ENCODE measurements at places on chromosomes 13 and 19. TPM values are rescaled to one million over a fixed set of nuclear protein-coding genes. Genes with fewer than 3 reads are reported as not detected.

- H3K27me3 ChIP-seq: no peaks in the 10 kb centered on the region
- H3K4me3 ChIP-seq: no peak overlapping the region
- no peak overlapping the region for H3K27ac ChIP-seq
- no peak for DNase-seq
- no peaks in the 10 kb centered on the region for H3K4me1 ChIP-seq
- H3K36me3 ChIP-seq: peaks cover 18% of the 10 kb centered on the region
Measured at GRCh38 chr19:14703833-14704232, 14.0 kb downstream of the ZNF333 start.

OR7C1 gene
- not detected for total RNA-seq

THSD8 gene
- total RNA-seq: 0.38 TPM

C3 gene
- total RNA-seq: 4.8 TPM

DNA sequence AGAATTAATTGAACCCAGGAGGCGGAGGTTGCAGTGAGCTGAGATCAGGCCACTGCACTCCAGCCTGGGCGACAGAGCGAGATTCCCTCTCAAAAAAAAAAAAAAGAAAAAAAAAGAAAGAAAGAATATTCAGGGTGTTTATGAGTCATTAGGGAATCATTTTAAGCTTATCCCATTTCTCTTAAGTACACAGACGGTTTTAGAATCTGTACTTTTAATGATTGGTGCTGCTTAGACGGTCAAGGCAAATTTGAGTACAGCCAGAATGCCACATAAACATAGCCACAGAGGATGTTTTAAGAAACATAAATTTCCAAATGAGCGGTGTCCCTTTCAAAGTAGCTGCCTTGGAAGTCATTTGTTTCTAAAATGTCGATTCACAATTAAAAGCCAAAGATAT is 2.6 kb downstream of the SPRYD7 start:
- H3K36me3 ChIP-seq: no peaks in the 10 kb centered on the region
- no peak overlapping the region for H3K27ac ChIP-seq
- H3K4me3 ChIP-seq: no peak overlapping the region
- H3K27me3 ChIP-seq: peaks cover 11% of the 10 kb centered on the region
- DNase-seq: no peak
- no peaks in the 10 kb centered on the region for H3K4me1 ChIP-seq

SYCN gene
- total RNA-seq: not detected

DNA sequence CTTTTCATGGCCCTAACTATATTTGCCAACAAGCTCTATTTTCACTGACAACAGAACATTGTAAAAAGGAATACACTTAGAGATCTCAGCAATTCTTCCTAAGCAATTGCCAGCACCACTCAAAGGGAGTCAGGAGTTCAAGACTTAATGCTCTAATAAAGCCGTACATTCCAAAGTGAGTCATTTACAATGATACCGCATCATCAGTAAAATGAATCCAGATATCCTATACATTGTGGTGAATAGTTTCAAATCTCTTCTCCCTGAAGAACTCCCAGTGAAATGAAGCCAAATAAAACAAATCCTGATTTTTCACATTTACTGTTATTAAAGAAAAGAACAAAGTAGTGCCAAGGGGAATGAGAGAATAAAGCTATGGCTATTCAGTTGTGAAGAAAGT is 2898.7 kb upstream of the PCDH20 start:
- no peak overlapping the region for H3K27ac ChIP-seq
- H3K27me3 ChIP-seq: no peaks in the 10 kb centered on the region
- no peaks in the 10 kb centered on the region for H3K36me3 ChIP-seq
- DNase-seq: no peak
- H3K4me1 ChIP-seq: no peaks in the 10 kb centered on the region

- H3K27me3 ChIP-seq: peaks cover 7% of the 10 kb centered on the region
- peaks cover 7% of the 10 kb centered on the region for H3K4me1 ChIP-seq
- H3K4me3 ChIP-seq: no peak overlapping the region
- H3K36me3 ChIP-seq: no peaks in the 10 kb centered on the region
Measured at GRCh38 chr13:112210371-112210770, 143.4 kb downstream of the SOX1 start.

- H3K4me1 ChIP-seq: peaks cover 3% of the 10 kb centered on the region
- peaks cover 79% of the 10 kb centered on the region for H3K27me3 ChIP-seq
- DNase-seq: peak; percentile 62
- H3K4me3 ChIP-seq: peak overlapping the region; percentile 60
- no peak overlapping the region for H3K27ac ChIP-seq
Measured at GRCh38 chr13:24748061-24748400, 15.9 kb upstream of the RNF17 start.

DNA sequence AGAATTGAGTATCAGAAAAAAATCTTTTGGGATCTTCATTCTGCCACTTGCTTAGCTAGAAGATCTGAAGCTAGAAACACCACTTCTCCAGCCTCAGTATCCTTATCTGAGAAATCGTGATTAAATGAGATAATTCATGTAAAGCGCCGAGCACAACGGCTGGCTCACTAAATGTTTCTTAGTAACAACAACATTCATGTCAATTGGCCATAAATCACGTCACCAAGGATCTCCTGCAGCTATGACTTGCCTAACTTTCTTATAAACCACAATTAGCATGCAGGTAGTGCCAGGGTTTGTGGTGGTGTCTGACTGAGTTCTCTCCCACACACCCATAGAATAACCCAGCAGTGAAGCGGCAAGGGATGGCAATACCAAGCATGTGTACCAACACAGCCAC is 501.3 kb downstream of the EFNB2 start:
- no peaks in the 10 kb centered on the region for H3K4me1 ChIP-seq
- no peaks in the 10 kb centered on the region for H3K36me3 ChIP-seq
- no peak overlapping the region for H3K27ac ChIP-seq
- H3K4me3 ChIP-seq: no peak overlapping the region

ZNF829 gene
- 8.5 TPM for total RNA-seq

TNFSF13B gene
- 0.10 TPM for total RNA-seq

DNA sequence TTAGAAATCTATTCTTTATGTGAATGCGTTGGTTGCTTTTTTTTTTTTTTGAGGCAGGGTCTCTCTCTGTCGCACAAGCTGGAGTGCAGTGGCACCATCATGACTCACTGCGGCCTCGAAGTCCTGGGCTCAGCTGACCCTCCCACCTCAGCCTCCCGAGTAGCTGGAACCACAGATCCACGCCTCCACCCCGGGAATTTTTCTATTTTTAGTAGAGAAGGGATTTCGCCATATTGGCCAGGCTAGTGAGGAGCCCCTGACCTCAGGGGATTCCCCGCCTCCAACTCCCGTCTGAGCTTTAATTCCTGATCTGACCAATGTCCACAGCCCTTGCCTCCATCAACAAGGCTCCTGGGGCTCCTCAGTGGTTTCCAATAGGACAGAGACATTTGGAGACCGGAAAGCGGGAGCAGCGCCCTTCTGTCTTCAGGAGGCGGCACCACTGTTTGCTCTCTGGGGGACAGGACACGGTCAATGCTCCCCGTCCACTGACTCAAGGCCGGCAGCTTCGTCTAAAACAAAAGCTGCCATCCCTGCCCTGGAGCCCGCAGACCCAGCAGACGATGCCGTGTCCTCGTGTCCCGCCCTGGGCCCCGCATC is 503 bp downstream of the TUBA3C start:
- no peaks in the 10 kb centered on the region for H3K4me1 ChIP-seq
- H3K36me3 ChIP-seq: no peaks in the 10 kb centered on the region
- no peak for DNase-seq
- no peak overlapping the region for H3K27ac ChIP-seq
- H3K27me3 ChIP-seq: no peaks in the 10 kb centered on the region

GFY gene
- total RNA-seq: not detected

ZNF350 gene
- 5.6 TPM for total RNA-seq

CPB2 gene
- not detected for total RNA-seq

DNA sequence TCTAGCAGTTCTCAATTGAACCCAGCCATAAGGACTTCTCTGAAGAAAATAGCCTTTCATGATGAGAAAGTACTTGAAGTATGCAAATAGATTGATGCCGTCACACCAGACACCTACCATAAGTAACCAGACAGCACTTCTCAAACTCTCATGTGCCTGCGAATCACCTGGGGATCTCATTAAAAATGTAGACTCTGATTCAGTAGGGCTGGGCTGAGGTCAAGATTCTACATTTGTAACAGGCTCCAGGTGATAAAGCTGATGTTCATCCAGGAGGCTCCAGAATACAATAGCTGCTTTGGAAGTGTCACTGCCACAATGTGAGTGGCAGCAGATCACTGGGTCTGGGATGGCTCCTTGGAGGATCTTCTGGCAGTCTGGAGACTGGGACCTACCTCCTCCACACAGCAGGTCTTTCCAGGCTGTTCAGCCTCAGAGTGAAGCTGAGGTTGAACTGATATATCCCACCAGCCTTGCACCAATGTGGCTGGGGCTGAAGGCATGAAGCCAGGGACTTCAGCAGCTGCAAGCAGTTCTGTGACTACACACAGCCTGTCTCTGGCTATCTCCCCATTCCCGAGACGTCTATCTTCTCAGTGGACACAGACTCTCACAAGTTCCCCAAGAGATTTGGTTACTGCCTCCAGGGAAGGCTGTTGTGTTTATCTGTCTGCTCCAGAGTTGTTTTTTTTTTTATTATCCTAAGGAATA is 9.1 kb downstream of the MBNL2 start:
- H3K27ac ChIP-seq: no peak overlapping the region
- H3K36me3 ChIP-seq: no peaks in the 10 kb centered on the region
- no peak for DNase-seq
- no peaks in the 10 kb centered on the region for H3K4me1 ChIP-seq

Data from GM23338 (cell line).